Esophagus squamous epithelium (tissue), 5 donors: ENCODE measurements at places on chromosomes 16 and 17.

GRCh38 chr17:10229181-10229580 lies 30.8 kb upstream of the GAS7 start:
- no peak for DNase-seq

DNA sequence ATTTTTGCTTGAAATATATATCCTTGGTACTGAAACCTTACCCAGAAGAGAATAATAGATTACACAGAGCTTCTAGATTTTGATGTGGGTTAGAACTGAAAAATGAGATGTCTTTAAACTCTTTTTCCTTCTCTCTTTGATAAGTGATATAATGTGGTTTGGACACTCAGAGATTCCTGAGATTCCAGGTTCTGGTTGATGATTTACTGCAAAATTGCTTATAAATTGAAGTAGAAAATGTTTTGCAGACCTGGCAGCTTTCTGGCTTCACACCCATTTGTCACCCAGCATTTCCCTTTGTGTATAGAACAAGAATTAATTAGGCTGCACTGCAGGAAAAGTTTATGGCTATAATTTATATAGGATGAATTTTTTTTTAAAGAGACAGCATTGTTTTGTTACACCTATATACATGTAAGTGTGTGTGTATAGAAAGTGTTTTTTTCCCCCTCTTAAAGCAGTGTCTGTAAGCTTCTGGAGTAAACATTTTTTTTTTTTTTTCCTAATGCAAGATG lies 23.5 kb downstream of the AATF start:
- DNase-seq, result no peak

DNA sequence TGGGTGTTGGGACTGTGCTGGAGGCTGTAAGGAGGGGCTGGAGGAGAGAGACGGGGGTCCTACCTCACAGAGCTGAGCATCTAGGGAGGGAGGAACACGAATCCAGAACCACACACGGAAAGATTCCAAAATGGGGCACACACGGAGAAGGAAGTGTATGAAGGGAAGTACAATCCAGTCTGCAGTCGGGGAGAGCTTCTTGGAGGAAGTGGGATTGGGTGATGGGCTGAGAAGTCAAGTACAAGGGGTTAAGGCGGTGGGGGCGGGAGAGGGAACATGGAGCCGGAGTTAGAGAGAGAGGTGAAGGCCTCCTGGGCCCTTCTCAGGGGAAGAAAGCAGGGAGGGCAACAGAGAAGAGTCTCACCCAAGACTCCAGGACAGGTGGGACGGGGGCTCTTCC lies 107.5 kb upstream of the CREBBP start:
- DNase-seq, result no peak

DNA sequence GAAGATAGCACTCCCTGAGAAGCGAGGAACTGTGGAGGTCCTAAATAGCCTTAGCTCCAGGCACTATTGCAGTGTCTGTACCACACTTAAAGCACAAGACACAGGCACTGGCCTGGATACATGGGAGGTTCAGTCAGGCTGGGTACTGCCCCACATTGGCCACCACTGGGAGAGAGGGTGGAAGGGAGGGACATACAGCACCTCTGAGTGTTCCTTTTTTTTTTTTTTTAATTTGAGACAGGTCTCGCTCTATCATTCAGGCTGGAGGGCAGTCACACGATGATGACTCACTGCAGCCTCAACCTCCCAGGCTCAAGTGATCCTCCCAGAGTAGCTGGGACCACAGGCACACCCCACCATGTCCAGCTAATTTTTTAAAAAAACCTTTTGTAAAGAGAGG lies 1.4 kb downstream of the GSG1L2 start:
- no peak for DNase-seq

- no peak for DNase-seq
These were observed 92.2 kb downstream of the IRX3 start for GRCh38 chr16:54194334-54194743.

GRCh38 chr17:82534401-82534812 lies 14.9 kb downstream of the FOXK2 start:
- no peak for DNase-seq

DNA sequence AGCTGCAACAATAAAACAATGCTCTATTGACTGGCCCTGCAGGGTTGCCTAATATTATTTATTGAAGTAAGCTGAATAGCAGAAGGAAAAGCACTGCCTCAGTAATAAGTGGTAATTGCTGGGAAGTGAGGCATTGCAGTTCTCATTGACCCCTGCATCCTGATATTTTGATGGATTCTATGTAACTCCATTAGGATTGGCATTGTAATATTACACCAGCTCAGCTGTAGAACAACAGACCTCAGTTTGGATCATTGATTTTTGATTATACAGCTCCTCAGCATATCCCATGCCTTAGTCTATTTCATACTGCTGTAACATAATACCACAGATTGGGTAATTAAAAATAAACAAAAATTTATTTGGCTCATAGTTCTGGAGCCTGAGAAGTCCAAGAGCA lies 650.6 kb upstream of the SALL1 start:
- no peak for DNase-seq

- no peak for DNase-seq
These were observed 4.3 kb downstream of the IQCK start for GRCh38 chr16:19722269-19722952.

GRCh38 chr17:27944546-27945332 lies 51.6 kb upstream of the LYRM9 start:
- no peak for DNase-seq

GRCh38 chr17:27602721-27603420 lies 28.1 kb upstream of the LGALS9 start:
- no peak for DNase-seq

DNA sequence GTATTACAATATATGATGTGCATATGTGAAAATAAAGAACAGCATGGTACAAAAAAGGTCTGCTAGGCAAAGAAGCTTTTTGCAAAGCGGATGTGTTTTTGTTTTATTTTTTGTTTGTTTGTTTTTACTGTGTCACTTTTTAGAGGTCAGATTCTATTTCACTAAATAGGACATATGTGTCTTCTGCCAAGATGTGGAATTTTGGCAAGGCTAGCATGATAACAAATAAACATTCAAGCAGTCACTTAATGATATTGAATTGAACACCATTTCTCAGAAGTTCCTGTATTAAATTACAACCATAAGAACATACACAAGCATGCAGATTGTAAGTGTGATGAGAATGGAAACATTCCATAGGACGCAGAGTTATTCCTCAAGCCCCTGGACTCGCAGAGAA lies 492.7 kb downstream of the WWOX start:
- DNase-seq, result no peak

DNA sequence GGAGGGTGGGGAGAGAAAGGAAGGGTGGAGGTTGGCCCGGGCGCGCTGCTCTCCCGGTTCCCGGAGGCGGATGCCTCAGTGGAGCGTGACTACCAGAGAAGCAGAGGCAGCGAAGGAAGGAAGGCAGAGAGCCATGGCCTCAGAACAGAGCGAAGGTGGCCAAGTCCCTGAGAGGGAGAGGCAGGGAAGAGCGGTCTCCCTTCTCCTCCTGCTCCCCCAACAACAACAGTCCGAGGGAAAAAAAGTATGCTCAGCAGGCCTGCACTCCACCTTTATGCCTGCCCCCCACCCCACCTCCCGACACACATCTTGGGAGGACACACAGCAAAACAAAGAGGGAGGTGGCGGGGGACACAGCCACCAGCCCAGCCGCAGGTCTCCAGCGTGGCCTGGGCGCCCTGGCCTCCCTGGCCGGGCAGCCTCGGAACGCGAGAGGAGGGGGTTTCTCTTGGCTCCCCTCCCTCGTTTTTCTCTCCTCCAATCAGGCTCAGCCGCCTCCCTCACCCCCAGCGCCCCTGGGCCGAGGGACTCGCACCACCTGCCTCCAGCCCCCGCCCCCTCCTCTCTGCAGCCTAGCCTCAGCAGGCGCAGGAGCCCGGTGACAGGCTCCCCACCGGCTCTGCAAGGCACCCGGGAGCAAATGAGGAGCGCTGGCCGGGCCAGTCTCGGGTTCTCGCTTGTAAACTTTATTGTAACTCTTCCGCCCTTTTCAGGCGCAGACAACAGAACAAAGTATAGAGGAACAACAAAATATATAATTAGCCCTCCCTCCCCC lies 1.1 kb upstream of the HOXB7 start:
- DNase-seq, result no peak

DNA sequence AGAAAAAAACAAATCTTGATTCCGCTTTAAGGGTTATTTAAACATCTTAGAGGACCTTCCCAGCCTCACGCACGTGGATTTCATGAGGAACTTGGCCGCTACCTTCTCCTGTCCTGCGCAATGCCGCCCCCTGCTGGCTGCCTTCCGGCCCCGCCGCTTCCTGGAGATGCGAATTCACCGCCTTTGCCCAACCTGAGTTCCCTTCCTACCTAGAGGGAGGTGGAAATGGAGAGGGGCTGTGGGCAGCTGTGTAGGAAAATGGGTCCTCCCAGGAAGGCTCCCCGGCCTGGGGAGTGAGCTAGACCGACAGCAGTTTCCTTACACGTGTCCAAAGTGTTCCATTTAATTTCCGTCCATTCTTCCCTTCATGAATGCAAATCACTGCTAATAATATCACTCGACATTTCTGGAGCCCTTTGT lies 1.0 kb upstream of the ABCC12 start:
- DNase-seq, result peak; percentile 31

DNA sequence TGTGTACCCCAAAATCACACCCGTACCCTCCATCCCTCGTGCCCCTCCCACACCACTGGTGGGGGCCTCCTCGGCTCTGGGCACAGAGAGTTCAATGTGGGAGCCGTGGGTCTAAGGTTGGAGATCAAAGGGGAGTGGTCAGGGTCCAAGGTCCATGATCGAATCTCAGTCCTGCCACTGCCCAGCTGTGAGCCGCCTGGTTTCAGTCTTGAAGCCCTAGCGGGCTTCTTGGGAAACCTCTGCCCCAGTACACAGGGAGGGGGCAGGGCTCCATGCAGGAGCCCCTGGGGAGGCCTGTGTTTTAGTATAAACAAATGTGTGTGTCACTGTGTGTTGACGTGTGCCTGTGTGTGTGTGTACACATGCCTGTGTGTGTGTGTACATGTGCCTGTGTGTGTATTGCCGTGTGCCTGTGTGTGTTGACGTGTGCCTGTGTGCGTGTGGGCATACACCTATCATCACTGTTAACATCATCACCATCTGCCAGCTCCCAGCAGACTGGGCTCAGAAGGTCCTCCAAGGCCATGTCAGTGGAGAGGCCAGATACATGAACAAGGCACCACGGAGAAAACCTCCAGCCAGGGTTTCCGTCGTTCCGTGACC lies 26.5 kb upstream of the ZNF469 start:
- DNase-seq, result no peak

GRCh38 chr16:1414532-1415260 lies at the start of gene UNKL:
TSS of gene UNKL (minus strand) at chr16:1414704. CDS start at chr16:1414691, 13 bp downstream.
- no peak for DNase-seq

DNA sequence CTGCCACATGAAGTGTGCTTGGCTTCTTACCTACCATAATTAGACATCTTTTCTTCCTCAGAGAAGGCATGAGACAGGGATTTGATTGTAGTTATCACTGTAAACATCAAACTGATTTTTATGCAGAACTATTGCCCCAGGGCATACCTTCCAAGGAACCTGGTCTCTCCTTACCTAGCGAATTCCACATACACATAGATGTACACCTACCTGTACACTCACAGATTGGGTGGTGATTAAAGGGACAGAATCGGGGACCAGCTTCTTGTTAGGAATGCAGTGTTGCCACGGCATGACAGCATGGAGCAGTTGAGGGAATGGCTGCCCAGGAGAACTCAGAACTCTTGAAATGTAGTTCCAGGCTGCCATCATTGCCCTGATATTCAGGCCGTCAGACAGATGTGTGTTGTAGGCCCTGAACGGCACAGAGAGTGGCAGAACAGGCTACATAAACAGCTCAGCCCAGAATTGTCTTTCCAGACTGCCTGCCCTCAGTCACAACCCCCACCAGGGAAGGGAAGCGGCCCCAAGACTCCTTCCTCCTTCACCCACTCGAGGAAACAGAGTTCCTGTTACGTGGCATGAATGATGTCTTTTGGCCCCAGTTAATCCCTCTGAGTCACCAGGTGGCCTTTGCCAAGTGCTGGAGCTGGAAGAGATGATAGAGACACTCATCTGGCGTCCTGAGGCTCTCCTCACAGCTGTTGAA lies 17.8 kb upstream of the NAGLU start:
- DNase-seq, result no peak

DNA sequence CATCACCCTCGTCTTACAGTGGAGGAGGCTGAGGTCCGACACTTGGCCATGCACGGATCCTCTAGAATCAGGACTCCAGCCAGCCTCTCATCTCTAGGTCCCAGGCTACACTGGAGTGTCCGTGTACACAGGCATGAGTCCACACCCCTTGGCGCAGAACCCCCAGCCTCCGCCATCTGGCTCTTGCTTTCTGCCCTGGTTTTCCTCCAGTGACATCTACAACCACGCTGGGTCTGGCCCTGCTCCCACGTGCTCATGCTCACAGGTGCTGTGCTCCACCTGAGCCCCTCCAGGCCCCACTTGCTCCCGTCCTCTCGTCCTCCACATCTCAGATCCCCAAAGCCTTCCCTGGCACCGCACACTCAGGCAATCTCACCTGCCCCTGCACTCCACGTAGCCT lies 260.8 kb downstream of the ENGASE start:
- DNase-seq, result no peak

GRCh38 chr16:27795992-27796614 lies 246.2 kb downstream of the KATNIP start:
- no peak for DNase-seq

- no peak for DNase-seq
These were observed 64.9 kb downstream of the IRF8 start for GRCh38 chr16:85963753-85964285.

DNA sequence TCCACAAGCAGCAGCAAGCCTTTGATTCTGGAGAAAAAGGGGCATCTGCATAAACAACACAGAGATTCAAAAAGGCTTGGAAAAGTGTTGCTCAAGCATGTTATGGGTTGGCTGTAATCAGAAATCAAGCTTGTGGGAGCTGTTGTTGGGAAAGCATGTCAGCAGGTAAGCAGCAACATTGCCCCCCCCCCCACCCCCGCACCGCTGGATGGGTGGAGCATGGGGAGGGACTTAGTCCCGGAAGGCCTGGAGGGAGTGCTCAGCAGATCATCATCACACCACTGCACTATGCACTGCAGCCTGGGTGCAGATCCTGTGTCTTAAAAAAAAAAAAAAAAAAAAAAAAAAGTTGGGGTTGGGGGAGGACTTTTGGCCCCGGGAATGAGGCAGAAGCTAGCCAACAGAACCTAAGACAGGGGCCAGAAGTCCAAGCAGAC lies 16.8 kb upstream of the AKAP1 start:
- no peak for DNase-seq
